Erythroblast (primary cell): ENCODE measurements at places on chromosomes 7 and 10.

- DNase-seq: no peak
Measured at GRCh38 chr10:49379596-49380410, 16.1 kb downstream of the DRGX start.

- no peak for DNase-seq
Measured at GRCh38 chr7:54757711-54758110, 1.3 kb downstream of the SEC61G start.

DNA sequence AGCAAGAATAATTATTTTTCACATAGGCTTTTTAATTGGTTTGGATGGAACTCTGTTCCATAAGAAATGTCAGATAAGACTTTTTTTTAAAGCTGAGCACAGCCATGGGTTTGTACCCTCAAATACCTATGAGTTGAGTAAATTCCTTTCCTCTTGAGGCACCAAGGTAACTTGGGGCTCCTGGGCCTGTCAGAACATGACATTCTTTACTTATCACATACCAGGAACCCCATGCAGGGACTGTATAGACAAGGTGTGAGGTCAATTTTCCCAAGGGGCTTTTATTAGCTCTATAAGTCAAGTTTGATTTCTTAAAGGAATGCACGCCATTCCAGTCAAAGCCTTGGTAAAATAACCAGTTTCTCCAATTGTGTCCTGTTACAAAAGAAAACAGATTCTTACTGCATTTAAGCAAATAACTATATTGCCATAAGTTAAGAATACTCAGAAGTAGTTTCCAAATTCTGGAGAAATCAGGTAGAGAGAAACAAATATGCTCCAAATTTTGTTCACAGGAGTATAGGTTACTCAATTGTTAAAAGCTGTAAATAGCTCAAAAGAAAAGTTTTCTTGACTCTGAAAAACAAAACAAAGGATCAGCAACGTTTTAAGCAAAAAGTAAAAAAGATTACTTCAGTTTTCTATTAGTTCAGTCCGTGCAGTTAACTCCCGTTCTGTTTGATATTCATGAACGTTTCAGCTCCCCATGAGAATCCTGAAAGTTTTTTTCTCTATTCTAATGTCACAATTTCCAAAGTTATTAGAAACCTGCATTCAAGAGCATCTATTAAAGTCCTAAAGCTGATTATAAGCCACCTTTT lies 167.5 kb upstream of the NAMPT start:
- DNase-seq: no peak

- DNase-seq: no peak
Measured at GRCh38 chr7:98242934-98243333, 9.1 kb downstream of the TECPR1 start.

DNA sequence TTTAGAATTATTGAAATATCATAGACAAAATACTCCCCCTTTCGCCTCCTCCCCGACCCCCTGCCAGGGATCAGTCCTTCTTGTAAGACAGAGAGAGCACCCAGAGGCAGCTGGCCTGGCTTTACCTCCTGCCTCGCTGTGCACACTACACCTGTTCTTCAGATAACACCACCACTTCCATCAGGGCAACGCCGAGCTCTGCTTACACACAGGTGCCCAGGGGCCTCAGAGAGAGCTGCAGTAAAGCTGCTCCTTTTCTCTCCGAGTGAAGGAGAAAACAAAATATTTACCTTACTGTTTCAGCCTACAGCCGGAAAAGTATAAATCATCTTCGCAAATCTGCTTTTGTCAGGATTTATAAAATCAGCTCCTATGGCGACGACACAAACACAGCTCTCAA lies 80.7 kb downstream of the HIPK2 start:
- no peak for DNase-seq

- no peak for DNase-seq
Measured at GRCh38 chr10:59337201-59337652, 25.1 kb downstream of the FAM13C start.

DNA sequence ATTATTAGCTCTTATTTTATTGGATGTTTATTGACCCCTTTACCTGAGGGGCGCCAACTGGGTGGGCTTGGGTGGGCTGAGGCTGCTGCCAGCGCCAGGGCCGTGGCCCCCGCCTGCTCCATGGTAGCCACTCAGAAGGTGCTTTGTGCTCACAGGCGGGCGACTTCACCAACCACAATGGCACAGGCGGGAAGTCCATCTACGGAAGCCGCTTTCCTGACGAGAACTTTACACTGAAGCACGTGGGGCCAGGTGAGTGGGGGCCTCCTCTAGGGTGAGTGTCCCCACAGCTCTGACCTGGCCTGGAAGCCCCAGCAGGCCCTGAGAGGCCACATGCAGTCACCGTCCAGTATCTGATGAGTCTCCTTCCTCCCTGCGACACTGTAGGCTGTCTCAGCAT lies 4.1 kb downstream of the PPIF start:
- DNase-seq: no peak

DNA sequence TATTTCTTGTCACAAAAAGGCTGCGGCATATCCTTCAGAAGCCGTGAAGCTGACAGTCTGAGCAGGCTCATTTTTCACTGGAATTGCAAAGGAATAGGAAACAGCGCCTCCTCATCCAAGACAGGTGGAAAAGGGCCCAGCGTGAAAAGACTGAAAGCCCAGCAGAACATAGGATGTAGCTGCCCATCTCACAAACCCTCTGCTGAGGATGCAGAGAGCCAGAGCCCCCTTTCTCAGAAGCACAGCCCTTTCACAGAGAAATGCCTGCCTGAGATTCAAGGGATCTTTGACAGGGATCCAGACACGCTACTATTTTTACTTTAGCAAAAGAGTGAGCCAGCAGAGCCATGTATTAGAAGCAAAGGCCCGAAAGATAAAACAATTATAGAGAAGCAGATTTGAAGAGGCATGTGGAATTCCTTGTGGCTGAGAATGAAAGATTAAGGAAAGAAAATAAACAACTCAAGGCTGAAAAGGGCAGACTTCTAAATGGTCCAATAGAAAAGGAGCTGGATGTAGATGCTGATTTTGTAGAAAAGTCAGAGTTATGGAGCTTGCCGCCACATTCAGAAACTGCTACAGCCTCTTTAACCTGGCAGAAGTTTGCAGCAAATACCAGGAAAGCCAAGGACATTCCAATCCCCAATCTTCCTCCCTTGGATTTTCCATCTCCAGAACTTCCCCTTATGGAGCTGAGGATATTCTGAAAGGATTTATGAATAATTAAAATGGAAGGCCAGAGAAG lies 36.9 kb downstream of the GDI2 start:
- DNase-seq: no peak

DNA sequence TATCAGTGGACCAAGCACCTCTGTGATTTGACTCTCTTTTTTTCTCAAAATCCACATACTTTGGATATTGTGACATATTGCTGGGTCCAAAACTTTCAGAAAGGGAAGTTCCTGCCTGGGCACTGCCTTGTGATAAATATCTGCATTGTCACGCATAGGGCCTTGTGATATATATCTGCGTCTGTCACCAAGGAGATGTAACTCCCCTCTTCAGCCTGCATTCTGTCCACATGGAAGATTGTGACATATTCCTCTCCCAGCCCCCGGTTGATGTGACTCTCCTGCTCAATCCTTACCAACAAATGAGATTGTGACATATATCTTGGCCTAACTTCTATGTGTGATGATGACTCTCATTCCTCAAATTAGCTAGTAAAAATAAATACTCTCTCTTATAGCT lies 25.4 kb upstream of the ZNF107 start:
- peak; percentile 22 for DNase-seq
